ENCODE measurements at places on chromosomes 3 and 15. TPM values are rescaled to one million over a fixed set of nuclear protein-coding genes. Genes with fewer than 3 reads are reported as not detected.

- no peak for ATAC-seq
Measured at GRCh38 chr3:141561426-141562034, 74.7 kb downstream of the RASA2 start.

DNA sequence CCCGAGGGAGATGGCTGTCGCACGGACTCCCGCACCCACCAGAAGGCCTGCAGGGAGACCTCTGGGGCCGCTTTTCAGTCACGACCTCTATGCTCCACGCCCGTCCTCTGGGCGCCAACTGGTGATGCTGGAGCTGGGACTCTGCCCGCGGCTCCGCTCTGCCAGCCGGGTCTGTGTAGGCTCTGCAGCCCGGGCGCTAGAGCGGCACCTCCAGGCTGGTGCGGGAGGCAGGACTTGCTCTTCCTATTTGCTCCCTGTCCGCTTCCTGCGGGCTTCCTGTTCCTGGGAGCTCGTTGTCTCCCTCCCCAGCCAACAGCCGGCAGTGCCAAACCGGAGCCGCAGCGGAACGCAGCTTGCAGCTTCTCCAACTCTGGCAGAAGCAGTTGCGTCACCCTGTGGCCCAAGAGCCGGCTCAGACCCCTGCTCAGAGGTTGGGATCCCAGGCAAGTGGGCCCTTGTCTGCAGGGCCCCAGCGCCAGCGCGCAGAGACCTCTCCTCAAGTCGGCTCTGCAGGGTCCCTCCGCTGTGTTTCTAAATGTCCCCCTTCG, 285.9 kb downstream of the XXYLT1 start:
- peak; percentile 80 for ATAC-seq

- ATAC-seq, result peak; percentile 26
Measured at GRCh38 chr3:45545476-45545875, 49.1 kb upstream of the LIMD1 start.

- no peak for ATAC-seq
Measured at GRCh38 chr3:30181581-30181980, 424.8 kb upstream of the TGFBR2 start.

DNA sequence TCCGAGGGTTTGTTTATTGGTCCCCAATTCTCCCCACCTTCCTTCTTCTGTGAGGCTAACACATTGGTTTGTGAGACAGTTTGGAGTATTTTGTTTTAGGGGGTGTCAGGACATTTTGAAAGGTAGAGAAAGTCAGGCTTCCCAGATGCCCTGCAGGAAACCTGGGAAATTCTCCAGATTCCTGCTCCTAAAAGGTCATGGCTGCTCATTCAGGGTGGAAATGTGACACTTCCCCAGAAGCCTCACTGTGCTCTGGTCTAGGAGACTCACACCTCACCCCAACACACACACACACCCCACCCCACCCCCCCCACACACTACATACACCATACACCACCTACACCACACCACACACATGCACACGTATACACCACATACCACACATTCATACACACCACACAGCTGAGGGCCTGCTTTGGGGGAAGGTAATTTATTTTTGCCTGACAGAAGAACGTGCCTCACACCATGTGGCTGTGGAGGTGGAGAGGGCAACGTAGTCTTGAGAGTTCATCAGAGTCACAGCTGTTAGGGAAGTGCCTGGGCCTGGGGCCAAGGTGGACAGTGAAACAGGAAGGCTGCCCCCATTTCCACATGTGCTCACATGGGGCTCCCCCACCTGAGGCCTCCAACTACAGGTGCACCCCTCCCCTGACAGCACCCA, 40.4 kb upstream of the LIMD1 start:
- peak; percentile 16 for ATAC-seq

GRCh38 chr3:159904455-159904854, 84.2 kb upstream of the IL12A start:
- no peak for ATAC-seq

- no peak for ATAC-seq
Measured at GRCh38 chr3:58560771-58561311, 16.4 kb downstream of the FAM107A start.

GRCh38 chr3:48352546-48352945, 19.1 kb upstream of the SPINK8 start:
- ATAC-seq, result no peak

DNA sequence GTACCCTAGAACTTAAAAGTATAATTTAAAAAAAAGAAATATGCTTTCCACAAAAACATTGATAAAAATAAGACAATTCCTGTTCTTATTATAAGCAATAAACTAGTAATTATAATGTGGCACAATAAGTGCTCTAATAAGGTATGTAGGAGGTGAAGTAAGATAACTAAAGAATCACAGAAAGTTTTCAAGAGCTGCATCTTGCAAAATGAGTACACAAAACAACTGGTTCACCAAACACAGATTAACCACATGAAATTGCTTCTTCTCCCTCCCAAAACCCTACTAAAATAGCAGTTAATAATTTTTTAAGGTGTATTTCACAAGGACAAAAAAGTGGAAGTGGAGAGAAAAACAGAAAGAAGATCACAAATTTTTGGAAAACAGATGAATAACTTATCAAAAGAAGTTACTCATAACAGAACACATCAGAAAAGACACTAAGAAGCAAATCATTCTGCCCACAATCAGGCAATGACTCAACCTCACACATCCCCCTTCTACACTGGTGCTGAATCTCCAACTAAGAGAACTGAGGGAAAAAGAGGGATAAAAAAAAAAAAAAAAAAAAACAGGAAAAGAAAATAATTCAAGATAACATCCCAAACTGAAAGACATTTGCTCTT, 64.2 kb downstream of the TBC1D5 start:
- ATAC-seq, result no peak

DNA sequence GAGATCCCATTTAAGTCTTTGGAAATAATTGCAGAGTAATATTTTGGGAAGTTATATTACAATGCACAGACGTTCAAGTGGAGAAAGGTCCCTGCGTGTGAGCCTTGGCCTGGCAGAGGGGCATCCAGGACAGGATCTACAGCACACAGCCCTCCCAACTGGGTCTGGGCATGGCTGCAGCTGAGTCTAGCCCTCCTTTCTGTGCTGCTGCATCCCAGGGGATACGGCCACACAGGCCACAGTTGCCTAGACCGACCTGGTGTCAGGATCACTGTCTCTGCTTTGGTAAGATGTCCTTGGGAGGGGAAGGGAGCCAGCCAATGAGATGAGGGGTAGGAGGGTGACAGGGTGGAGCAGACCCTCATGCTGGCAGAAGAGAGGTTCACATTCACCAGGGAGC, 46.1 kb downstream of the APBA2 start:
- ATAC-seq, result no peak

DNA sequence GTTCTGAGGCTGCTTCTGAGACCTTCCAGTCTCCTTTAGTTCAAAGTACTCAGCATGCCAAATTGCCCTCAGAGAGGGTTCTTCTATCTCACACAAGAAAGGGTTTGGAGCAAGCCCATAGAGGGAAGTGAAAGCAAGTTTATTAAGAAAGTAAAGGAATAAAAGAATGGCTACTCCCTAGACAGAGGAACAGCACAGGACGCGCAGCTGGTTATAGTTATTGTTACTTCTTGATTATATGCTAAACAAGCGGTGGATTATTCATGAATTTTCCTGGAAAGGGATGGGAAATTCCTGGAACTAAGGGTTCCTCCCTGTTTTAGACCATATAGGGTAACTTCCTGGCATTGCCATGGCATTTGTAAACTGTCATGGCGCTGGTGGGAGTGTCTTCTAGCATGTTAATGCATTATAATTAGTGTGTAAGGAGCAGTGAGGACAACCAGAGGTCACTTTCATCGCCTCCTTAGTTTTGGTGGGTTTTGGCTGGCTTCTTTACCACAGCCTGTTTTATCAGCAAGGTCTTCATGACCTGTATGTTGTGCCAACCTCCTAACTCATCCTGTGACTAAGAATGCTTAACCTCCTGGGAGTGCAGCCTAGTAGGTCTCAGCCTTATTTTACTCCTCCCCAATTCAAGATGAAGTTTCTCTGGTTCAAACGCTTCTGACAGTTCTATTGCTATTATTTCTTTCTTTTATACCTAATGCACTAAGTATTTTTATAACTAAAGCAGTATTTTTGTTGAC, 26.3 kb downstream of the SCN11A start:
- ATAC-seq, result no peak

DNA sequence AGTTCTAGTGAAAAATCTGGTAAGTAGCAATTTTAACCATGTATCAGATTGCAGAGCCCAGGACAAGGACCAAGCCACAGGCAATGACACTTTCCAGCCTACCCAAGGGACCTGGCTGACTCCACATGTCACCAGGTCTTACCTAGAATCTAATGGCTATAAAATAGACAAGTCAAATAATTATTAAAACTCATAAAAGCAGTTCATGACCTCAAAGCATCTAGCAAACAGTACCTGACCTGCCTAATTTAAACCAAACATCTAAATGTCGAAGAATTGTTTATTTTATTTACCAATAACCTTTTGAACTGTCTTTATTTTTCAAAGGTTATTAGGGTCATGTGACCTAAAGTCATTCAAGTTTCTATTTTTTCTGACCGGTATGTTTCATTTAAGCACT, 35.6 kb upstream of the MKRN3 start:
- ATAC-seq, result no peak

- no peak for ATAC-seq
Measured at GRCh38 chr3:117998071-117998470, 1036.6 kb downstream of the IGSF11 start.

DNA sequence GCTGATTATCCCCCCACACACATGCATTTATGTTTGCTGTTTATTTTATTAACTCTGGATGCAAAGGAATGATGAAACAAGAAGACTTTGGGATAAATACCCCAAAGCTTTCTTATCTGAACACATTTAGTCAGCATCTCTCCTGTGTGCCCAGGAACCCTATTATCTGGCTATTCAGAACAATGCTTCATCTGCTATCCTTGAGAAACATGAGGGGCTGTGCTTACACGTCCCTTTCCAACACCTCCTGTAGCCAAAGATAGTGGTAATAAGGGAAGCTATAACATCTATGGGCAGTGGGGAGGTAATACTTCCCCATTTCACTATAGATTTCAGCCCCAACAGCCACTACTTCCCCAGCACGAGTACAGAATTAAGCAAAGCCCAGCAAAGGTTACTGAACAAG, 94.7 kb downstream of the SSR3 start:
- ATAC-seq, result no peak

DNA sequence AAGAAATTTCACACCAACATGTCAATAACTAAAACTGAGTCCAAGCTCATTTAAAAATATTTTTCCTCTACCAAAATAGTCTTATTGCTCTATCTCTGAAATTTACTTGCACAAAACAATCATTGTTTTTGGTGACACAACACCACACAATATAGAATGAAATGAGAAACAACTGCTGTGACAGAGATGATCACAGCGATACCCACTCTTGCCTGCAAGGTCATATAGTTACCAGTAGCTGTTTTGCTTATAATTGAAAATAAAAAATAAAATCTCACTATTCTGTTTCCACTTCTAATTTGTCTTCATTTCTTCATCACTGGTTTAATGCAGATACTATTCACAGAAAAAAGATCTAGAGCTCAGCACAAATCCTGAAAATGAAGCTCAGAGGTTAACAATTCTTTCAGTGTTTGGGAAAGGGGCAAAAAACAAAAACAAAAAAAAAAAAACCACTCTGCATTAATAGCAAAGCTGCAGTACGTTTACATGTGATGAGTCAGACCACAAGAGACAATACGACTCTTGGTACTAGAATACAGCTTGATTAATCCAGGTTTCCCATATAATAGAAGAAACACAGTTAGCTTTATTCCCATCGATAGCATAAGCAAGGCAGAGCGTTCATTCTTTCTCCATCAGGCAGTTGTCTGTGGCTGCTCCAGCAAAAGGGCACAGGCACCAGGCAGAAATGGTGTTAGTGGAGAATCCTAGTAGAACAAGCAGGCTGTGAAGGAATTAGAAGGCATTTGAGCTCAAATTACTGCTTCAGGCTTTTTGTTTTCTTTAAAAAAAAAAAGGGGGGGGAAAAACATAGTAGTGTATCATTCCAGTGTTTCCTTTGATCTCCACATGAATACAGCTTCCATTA, 773 bp downstream of the ANKRD28 start:
- ATAC-seq, result no peak

DNA sequence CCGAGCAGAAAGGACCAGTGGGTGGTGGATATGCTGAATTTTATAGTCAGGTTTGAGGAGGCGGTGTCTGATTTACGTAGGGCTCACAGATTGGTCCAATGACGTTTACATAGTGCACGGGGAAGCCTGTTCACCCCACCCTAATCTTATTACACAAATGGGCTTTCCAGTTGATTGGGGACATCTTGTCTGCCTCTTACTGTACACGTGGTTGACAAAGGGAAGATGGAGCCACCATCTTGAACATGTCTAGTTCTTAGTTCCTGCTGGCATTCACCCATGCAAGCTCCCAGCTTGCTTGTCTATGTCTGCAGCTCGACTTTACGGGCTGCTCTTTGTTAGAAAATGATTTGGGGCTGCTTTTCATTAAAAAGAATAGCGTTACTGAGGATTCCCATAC, 332.0 kb upstream of the SLCO3A1 start:
- no peak for ATAC-seq

- peak; percentile 64 for ATAC-seq
Measured at GRCh38 chr15:74835312-74835823, 7.6 kb downstream of the ULK3 start.

- ATAC-seq, result no peak
Measured at GRCh38 chr3:195548987-195549386, 5.9 kb upstream of the PPP1R2 start.

DNA sequence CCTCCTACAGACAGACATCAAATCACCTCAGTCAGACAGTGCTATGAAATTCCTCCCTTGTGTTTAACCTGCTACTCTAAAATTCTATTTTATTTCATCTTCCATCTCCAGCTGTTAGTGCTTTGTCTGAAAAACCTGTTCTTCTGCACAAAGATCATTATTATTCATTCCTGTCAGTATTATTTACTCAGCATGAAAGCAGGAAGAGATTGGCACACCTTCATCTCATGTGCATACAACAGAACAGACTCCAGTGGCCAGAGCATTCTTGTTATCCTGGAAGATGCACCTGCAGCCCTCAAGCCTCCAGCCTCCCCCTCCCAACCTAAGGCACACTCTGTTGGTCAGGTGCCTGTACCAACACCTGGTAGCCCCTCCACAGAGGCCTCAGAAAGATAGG, 1.8 kb upstream of the ROPN1B start:
- ATAC-seq, result no peak

The THRB gene
- total RNA-seq, result 53.4 TPM

The CPA3 gene
- total RNA-seq, result 18.6 TPM

The ZNF860 gene
- total RNA-seq, result 0.96 TPM

The FANCD2OS gene
- total RNA-seq, result not detected

The FOXP1 gene
- 218 TPM for total RNA-seq

The CPNE9 gene
- 1.1 TPM for total RNA-seq

The MED12L gene
- 0.12 TPM for total RNA-seq

The PHLDB2 gene
- total RNA-seq, result 73.3 TPM

The RLBP1 gene
- 0.64 TPM for total RNA-seq

The C3orf20 gene
- total RNA-seq, result not detected

The FBXW12 gene
- total RNA-seq, result not detected

The RTP4 gene
- 0.32 TPM for total RNA-seq

The KLF13 gene
- total RNA-seq, result 106 TPM

The IL12A gene
- total RNA-seq, result 3.3 TPM

The IFRD2 gene
- 45.9 TPM for total RNA-seq

The CD86 gene
- 6.6 TPM for total RNA-seq

The GAP43 gene
- total RNA-seq, result 0.47 TPM

The CPLX3 gene
- not detected for total RNA-seq

The PCBP4 gene
- 135 TPM for total RNA-seq

The HEG1 gene
- 75.4 TPM for total RNA-seq

The HTR3E gene
- total RNA-seq, result not detected
